ENCODE measurements at places on chromosomes 3 and 15.

- no peak for DNase-seq
Observed at GRCh38 chr15:79466488-79466887, 34.4 kb downstream of the MINAR1 start.

GRCh38 chr3:42505849-42506410 is 3.5 kb downstream of the VIPR1 start:
- DNase-seq: no peak

- no peak for DNase-seq
Observed at GRCh38 chr15:98651036-98651481, 2.7 kb downstream of the IGF1R start.

DNA sequence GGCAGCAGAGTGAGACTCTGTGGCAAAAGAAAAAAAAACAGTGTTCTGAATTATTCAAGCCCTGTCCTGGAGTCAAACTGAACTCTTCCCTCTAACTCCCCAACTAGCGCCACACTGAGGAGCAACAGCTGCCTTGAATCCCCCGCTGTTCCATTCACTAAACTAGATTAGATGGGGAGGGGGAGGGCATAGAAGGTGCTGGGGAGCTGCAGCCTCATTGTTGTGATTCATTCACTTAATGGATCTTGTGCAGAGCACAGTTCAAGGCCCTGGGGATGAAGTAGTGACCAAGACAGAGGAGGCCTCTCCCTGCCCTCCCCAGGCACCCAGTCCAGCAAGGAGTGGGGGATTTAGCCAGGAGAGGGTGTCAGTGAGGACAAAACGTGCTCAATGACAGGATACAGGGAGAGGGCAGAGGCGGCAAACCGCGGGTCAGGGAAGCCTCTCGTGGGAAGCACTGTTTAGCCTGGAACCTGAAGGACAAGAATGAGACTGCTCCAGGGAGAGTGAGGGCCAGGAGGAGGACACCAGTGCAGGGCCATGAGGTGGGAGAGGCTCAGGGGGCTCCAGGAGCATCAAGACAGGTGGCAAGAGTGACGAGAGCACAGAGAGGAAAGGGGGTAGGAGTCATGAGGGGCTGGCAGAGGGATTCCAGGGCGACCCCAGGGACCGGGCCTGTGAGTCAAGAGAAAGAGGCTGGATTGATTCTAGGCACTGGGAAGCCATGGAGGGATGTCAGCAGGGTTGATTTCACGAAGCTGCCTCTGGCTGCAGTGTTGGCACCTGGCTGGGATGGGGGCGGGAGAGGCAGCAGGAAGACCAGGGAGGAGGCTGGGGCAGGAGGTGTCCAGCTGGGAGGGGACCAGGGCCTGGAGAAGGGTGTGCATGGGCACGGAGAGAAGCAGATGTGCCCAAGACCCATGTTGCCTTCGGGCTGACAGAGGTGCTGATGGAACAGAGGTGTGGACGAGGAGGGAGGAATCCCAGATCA is 31.4 kb downstream of the ALS2CL start:
- DNase-seq: no peak

- DNase-seq: no peak
Observed at GRCh38 chr3:66260431-66260830, 39.6 kb downstream of the SLC25A26 start.

GRCh38 chr3:8519156-8519555 is 17.5 kb downstream of the LMCD1 start:
- no peak for DNase-seq

DNA sequence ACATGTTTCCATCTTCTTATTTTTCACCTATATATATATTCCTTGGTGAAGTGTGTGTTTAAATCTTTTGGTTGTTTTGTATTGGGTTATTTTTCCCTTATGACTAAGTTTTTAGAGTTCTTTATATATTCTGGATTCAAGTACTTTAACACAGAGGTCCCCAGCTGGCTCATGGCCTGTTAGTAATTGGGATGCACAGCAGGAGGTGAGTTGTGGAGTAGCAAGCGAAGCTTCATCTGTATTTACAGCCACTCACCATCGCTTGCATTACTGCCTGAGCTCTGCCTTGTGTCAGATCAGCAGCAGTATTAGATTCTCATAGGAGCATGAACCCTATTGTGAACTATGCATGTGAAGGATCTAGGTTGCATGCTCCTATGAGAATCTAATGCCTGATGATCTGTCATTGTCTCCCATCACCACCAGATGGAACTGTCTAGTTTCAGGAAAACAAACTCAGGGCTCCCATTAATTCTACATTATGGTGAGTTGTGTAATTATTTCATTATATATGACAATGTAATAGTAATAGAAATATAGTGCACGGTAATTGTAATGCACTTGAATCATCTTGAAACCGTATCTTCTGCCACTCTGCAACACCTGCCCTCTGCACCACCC is 151.6 kb downstream of the RSRC1 start:
- DNase-seq: no peak

DNA sequence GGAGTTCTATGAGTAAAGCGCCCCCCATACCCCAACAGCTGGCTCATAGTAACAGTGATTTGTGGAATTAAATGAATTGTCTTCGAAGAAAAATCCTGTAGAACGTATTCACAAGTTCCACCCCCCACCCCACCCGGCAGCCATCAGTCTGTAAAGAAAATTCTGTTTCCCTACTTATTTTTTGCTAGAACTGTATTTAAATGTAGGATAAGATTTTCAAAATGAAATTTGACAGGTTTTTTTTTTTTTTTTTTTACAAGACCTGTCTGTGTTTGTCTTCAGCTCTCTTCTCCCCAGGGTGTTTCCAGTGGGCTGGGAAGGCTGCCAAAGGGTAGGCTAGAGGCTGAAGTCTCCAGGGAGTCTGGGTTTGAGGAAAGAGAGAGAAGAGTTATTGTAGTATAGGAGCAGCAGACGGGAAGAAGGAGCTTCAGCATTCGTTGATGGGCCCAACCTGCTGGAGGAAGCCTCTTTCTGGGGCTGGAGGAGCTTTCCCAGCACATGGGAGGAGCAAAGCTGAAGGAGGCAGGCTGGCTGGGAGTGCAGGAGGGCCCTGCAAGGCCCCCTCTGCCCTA is 130.6 kb upstream of the SEMA6D start:
- no peak for DNase-seq

DNA sequence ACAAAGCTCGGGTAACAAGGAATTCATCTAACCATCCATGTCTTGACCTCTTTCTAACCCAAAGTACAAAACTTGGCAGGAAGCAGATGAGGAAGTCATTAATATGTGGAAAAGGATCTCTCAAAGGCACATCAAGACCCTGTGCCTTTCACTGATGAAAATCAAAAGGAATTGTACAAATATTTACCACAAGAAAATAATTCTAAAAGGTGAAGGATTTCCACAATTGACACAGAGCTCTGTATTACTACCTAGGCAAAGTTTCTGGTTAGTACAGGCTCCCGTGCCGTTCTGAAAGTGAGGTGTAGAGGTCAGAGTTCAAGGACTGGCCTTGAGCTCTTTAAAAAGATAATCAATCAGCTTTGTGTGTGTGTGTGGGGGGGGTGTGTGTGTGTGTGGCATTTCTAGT is 239.7 kb upstream of the ICE2 start:
- no peak for DNase-seq

- DNase-seq: no peak
Observed at GRCh38 chr3:156227704-156228103, 107.3 kb downstream of the KCNAB1 start.

GRCh38 chr3:98553021-98553563 is 21.3 kb downstream of the GPR15 start:
- DNase-seq: no peak

DNA sequence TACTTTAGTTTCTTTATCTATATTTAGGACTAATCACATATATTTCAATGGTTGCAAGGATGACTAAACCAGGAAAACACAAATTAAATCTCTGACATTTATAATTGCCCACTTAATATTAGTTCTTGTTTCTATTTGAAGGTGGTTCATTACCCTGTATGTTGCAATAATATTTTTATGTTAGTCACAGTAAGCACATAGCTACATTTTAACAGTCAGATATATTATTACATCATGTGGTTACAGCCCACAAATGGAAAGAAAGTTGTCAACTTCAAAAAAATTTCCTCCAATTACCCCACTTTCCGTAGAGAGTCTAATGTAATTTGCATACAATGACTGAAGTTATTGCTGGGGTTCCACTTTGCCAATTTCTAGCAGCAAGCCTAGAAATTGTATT is 114.6 kb downstream of the TUSC7 start:
- no peak for DNase-seq

GRCh38 chr3:194476784-194477183 is 10.0 kb downstream of the ATP13A3 start:
- DNase-seq: no peak

- no peak for DNase-seq
Observed at GRCh38 chr15:92028389-92028724, 174.8 kb downstream of the SLCO3A1 start.
